ENCODE measurements at places on chromosomes 12 and 14.
A peak's percentile ranks its signal among the peaks of the same experiment; 100 is the strongest.

DNA sequence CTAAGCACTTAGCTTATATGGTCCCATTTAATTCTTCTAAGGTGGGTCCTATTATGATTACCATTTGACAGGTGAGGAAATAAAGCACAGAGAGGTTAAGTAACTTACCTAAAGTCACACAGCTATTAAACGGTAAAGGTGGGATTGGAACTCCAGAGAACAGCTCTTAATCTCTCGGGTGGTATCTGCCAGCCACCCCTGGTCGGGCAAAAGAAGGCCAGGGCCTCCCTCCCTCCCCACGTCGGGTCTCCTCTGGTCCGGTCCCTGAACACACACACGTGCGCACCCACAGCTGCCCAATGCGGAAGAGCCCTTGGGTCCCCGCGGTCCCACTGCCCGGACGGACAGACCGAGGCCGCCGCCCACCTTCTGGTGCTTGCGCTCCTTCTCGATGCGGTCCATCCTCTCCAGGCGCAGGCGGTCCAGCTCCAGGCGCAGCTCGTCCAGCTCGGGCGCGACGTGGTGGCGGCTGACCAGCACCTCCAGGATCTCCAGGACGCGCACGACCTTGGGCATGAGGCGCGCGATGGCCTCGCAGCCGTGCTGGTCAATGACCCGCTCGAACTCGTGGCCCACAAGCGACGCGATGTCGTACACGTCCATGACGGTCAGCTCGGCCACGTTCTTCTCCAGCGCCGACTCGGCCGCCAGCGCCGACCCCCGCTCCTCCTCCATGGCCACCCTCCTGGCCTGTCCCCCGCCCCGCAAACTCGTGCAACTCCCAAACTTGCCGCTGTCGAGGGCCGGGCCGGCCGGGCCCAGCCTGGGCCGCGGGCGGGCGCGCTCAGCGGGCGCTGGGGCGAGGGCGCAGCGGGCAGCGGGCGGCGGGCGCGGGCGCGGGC lies 490 bp downstream of the RILPL1 start:
- H3K27me3 ChIP-seq: no peaks in the 10 kb centered on the region
- no peaks in the 10 kb centered on the region for H3K36me3 ChIP-seq
- peaks cover 12% of the 10 kb centered on the region for H3K4me1 ChIP-seq
- H3K4me3 ChIP-seq: peak overlapping the region; percentile 29
- H3K27ac ChIP-seq: no peak overlapping the region

GRCh38 chr14:102798926-102799325 lies 21.7 kb downstream of the TRAF3 start:
- DNase-seq: no peak
- no peak overlapping the region for H3K27ac ChIP-seq
- H3K27me3 ChIP-seq: no peaks in the 10 kb centered on the region
- H3K4me1 ChIP-seq: peaks cover 12% of the 10 kb centered on the region

- H3K27ac ChIP-seq: no peak overlapping the region
- no peaks in the 10 kb centered on the region for H3K36me3 ChIP-seq
Measured at GRCh38 chr12:48184549-48184922, 1.1 kb downstream of the CCDC184 start.

GRCh38 chr12:131600160-131600532 lies 110.7 kb upstream of the SFSWAP start:
- no peak overlapping the region for H3K4me3 ChIP-seq
- H3K27ac ChIP-seq: no peak overlapping the region
- no peaks in the 10 kb centered on the region for H3K36me3 ChIP-seq
- no peak for DNase-seq

GRCh38 chr12:24081606-24082005 lies 132.1 kb upstream of the SOX5 start:
- no peak for DNase-seq
- H3K36me3 ChIP-seq: no peaks in the 10 kb centered on the region
- no peaks in the 10 kb centered on the region for H3K27me3 ChIP-seq
- no peak overlapping the region for H3K27ac ChIP-seq
- no peak overlapping the region for H3K4me3 ChIP-seq

- DNase-seq: no peak
- H3K27ac ChIP-seq: no peak overlapping the region
- peaks cover 97% of the 10 kb centered on the region for H3K27me3 ChIP-seq
- no peaks in the 10 kb centered on the region for H3K4me1 ChIP-seq
- no peak overlapping the region for H3K4me3 ChIP-seq
- no peaks in the 10 kb centered on the region for H3K36me3 ChIP-seq
Measured at GRCh38 chr12:3259973-3260372, 182.8 kb downstream of the TSPAN9 start.

DNA sequence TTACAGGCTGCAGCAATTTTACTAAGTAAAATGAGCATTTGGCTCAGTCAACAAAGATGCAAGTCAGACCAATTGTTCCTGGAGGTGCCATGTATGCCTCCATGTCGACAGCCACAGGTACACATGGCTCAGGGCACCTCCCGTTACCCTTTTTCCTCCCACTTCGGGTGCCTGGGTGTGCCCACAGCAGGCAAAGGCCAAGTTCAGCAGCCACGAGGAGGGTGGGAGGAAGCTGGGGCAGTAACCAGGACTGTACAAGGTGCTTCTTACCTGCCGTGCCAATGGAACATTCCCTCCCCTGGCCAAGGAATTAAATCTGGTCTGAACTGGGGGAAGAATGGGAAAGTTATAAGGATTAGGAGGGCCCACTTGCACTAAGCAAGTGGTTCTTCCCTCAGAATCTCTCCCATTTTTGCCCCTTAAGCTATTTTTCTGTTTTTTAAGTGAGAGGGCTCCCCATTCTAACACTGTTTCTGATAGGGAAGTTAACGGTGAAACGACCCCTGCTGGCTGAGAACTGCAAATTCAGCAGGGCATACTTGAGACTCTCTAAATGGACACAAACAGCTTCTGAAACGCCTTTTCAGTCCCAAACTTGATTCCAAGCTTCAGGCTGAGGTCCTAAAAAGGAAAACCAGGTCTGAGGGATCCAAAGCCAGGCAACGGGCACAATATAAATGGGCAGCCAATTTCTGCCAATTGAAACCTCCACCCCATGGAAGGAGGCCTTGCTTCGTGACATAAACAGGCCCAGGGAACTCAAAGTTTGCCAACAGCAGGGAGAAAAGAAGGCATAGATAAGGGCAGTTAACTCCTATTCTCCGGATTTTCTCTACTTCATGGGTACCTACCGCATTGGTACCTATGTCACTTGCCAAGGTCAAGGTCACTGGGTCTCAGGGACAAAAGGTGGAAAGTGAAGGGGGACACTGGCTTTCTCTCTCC lies 24.8 kb downstream of the CLECL1 start:
- H3K4me1 ChIP-seq: peaks cover 44% of the 10 kb centered on the region
- no peaks in the 10 kb centered on the region for H3K27me3 ChIP-seq
- H3K27ac ChIP-seq: peak overlapping the region; percentile 4
- no peaks in the 10 kb centered on the region for H3K36me3 ChIP-seq
- DNase-seq: peak; percentile 70

DNA sequence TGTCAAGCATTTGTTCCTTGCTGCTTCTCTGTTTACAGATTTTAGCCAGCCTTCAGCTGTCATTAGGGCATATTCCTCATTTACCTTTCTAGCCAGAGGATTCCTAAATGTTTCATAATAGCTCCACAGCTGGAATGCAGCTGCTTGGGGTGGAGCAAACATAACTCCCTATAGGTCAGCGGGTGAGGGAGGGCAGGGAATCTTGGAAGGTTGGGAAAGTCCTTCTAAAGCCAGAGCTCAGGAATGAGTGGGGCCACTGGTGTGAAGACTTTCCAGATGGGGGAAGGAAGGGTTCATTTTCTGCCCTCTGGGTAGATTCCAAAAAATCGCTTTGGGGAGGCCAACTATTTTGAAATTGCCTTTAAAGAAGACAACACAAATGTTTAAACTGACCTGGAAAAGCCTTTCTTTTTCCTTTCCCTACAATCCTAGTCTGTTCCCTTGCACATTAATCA lies 16.3 kb upstream of the IRF2BPL start:
- H3K27ac ChIP-seq: no peak overlapping the region
- no peaks in the 10 kb centered on the region for H3K36me3 ChIP-seq
- no peak overlapping the region for H3K4me3 ChIP-seq
- H3K4me1 ChIP-seq: peaks cover 28% of the 10 kb centered on the region
- no peaks in the 10 kb centered on the region for H3K27me3 ChIP-seq
- DNase-seq: no peak

GRCh38 chr14:75247286-75247922 lies 31.2 kb upstream of the FOS start:
- H3K4me1 ChIP-seq: peaks cover 33% of the 10 kb centered on the region
- no peaks in the 10 kb centered on the region for H3K27me3 ChIP-seq
- peak overlapping the region; percentile 38 for H3K27ac ChIP-seq
- peak; percentile 39 for DNase-seq
- H3K36me3 ChIP-seq: no peaks in the 10 kb centered on the region
- H3K4me3 ChIP-seq: no peak overlapping the region

DNA sequence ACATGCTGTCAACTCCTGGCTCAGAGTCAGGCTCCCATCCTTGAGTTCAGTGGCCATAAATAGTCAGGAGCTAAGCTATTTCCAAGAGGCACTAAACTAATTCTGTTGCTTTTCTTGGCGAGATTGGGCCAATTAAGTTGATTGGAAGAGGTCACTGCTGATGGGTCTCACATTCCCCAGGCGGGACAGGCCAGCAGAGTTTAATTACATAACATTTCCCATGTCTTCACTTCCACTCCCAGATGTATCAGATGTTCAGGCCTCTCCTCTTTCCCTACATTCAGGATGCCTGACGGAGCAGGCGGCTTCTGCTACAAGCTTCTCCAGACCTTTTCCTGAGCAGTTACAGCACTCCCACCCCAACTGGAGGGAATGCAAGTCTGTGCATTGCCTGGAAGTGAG lies 5.3 kb downstream of the NTF3 start:
- H3K4me1 ChIP-seq: no peaks in the 10 kb centered on the region
- H3K27me3 ChIP-seq: peaks cover 21% of the 10 kb centered on the region
- H3K36me3 ChIP-seq: no peaks in the 10 kb centered on the region
- H3K4me3 ChIP-seq: no peak overlapping the region
- no peak for DNase-seq

GRCh38 chr12:113875691-113876090 lies 90.4 kb downstream of the RBM19 start:
- H3K27ac ChIP-seq: no peak overlapping the region
- no peaks in the 10 kb centered on the region for H3K27me3 ChIP-seq
- no peak overlapping the region for H3K4me3 ChIP-seq
- H3K4me1 ChIP-seq: no peaks in the 10 kb centered on the region
- no peak for DNase-seq

DNA sequence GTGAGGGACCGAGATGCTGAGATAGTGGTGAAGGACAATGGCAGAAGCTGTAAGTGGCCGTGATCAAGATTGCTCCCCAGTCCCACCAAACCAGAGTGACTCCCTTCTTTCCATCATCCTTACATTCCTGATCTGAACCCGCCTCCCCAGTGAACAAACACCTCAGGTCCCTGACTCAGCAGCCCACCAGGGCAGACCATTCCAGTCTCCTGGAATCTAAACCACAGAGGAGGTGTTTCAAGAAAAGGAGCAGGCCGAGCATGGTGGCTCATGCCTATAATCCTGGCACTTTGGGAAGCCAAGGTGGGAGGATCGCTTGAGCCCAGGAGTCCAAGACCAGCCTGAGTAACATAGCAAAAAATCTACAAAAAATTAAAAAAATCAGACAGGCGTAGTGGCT lies 6.6 kb downstream of the ERBB3 start:
- H3K36me3 ChIP-seq: no peaks in the 10 kb centered on the region
- no peak overlapping the region for H3K4me3 ChIP-seq
- H3K4me1 ChIP-seq: no peaks in the 10 kb centered on the region

GRCh38 chr12:45887544-45887943 lies 102.8 kb downstream of the SCAF11 start:
- no peak overlapping the region for H3K4me3 ChIP-seq
- no peak overlapping the region for H3K27ac ChIP-seq
- peaks cover 5% of the 10 kb centered on the region for H3K36me3 ChIP-seq
- no peaks in the 10 kb centered on the region for H3K27me3 ChIP-seq

DNA sequence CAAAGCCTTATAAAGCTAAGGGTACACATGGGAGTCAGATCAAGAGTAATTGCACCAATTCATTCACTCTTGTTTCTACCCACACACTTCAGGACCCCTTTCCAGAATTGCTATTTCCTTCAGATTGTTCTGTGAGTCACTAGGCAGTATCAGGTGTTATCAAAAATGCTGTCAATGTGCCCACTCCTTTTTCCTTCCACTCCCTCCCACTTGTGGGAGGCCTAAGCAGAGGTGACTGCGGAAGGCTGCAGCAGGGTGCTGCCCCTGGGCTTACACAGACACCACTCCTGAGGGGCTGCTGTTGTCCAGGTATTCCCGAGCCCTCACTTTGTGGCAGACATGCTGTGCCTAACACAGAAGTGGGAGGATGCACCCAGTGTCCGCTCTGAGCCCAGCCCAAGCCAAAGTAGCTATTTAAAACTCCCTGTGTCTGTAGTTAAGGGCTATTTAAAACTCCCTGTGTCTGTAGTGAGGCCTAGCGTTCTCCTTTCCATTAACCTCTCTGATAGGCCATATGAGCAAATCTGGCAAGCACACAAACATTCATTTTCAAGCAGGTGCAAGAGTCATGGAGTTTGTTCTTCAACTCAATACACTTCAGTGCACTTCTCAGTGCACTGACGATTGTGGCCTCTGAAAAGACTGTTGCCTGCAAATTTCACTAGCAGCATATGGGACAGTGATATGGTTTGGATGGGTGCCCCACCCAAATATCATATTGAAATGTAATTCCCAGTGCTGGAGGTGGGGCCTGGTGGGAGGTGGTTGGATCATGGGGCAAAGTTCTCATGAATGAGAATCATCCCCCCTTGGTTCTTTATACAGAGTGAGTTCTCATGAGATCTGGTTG lies 117.8 kb downstream of the PHLDA1 start:
- H3K27me3 ChIP-seq: no peaks in the 10 kb centered on the region
- H3K4me1 ChIP-seq: 0 out of 2 replicates have a peak, but pooled peaks cover 7% of the 10 kb centered on the region
- H3K27ac ChIP-seq: no peak overlapping the region
- H3K4me3 ChIP-seq: no peak overlapping the region
- DNase-seq: no peak
- H3K36me3 ChIP-seq: no peaks in the 10 kb centered on the region

- no peaks in the 10 kb centered on the region for H3K36me3 ChIP-seq
- no peak overlapping the region for H3K27ac ChIP-seq
- H3K27me3 ChIP-seq: no peaks in the 10 kb centered on the region
- no peak overlapping the region for H3K4me3 ChIP-seq
- H3K4me1 ChIP-seq: no peaks in the 10 kb centered on the region
Measured at GRCh38 chr12:70550180-70550577, 87.0 kb downstream of the PTPRB start.

DNA sequence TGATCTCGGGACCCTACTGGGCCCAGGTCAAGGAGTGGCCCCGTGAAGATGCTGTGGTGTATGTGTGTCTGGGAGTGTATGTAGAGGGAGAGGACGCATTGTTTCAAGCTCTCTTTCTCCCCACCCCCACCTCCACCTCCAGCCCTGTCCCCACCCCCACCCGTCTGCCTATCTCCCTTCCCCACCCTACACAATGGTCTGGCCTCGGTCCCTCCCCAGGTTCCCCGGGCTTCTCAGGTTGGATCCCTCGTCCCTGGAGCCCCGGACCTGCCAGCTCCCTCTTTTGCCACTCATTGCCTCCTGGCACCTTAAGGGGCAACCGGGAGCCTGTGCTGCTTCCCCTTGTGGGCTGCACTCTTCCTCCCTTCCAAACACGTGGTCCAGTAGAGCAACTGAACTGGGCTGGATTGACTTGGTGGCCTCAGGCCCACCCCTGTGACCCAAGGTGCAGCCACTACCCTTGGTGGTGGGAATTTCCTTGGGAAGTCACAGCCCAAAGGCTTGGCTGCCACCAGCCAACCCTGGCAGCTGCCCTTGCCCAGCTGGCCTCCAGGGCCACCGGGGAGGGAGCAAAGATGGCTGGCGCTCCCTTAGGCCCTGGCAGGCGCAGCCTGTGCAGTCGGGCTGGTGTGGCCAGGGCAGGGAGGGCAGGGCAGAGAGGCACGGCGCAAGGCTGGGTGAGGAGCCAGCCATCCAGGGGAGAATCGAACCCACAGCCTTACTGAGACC lies 628 bp downstream of the VRTN start:
- H3K27ac ChIP-seq: no peak overlapping the region
- no peaks in the 10 kb centered on the region for H3K4me1 ChIP-seq
- no peaks in the 10 kb centered on the region for H3K27me3 ChIP-seq
- no peak for DNase-seq

- no peak overlapping the region for H3K27ac ChIP-seq
- H3K4me1 ChIP-seq: 0 out of 2 replicates have a peak, but pooled peaks cover 3% of the 10 kb centered on the region
- DNase-seq: no peak
Measured at GRCh38 chr14:39425947-39426346, 6.3 kb downstream of the FBXO33 start.
